ENCODE measurements at places on chromosomes 13 and 19.
A peak's percentile ranks its signal among the peaks of the same experiment; 100 is the strongest.

- no peak for DNase-seq
Observed at GRCh38 chr13:101291206-101291605, 125.1 kb downstream of the NALCN start.

GRCh38 chr13:85990397-85990796 lies 191.2 kb upstream of the SLITRK6 start:
- DNase-seq: no peak

- no peak for DNase-seq
Observed at GRCh38 chr13:44458313-44458975, 84.8 kb downstream of the SERP2 start.

DNA sequence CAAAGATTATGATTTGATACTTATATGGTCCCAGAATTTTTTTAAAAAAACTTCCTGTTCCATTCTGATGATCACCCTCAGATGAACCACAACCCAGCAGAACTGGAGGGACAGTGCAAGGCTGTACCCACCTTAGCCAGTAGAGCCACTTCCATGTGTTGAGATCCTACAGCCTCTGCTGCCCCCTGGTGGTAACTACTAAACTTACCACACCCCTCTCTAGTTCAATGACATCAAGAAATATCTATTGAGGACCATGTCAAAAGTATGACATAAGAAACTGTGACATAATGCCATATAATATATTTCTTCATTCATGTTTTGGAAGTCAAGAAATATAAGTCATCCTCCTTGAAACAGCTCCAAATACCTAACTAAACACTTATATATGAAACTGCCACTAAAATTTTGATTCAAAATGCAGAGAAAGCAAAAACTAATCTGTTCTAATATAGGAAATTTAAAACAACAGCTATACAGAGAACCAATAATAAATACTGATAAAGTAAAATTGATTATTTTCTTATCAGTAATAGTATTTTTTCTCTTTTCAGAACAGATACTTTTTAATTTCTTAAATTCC lies 412.6 kb downstream of the KCTD12 start:
- peak; percentile 79 for DNase-seq

- DNase-seq: no peak
Observed at GRCh38 chr13:97498419-97498818, 64.5 kb downstream of the RAP2A start.

- DNase-seq: no peak
Observed at GRCh38 chr13:29706923-29707322, 111.4 kb upstream of the SLC7A1 start.

GRCh38 chr19:30173593-30174356 lies 198.4 kb upstream of the ZNF536 start:
- DNase-seq: no peak

GRCh38 chr19:10353793-10354391 lies 14.5 kb upstream of the ICAM3 start:
- DNase-seq: peak; percentile 26
